ENCODE measurements at places on chromosomes 7 and 10.

- DNase-seq, result peak; percentile 16
Observed at GRCh38 chr10:126570621-126571602, 99.6 kb downstream of the C10orf90 start.

- no peak for DNase-seq
Observed at GRCh38 chr7:23966941-23967340, 256.9 kb downstream of the STK31 start.

GRCh38 chr7:1725199-1725690, 55.2 kb downstream of the ELFN1 start:
- no peak for DNase-seq

DNA sequence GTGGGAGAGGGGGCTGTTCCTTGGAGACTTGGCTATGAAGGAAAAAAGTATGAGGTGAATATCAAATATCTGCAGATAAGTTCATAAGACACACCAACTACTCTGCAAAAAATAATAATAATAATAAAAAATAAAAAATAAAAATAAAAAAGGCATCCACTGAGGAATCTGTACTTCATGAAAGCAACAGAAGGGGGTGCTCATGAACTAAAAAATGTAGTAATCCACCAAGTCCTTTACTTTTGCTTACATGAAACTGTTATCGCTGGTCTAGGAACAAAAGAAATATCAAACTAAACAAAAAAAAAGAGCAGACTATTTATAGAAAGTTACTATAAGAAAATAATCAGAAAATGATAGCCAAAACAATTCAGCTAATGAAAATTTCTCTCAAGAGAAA, 579.0 kb downstream of the PHTF2 start:
- peak; percentile 25 for DNase-seq

DNA sequence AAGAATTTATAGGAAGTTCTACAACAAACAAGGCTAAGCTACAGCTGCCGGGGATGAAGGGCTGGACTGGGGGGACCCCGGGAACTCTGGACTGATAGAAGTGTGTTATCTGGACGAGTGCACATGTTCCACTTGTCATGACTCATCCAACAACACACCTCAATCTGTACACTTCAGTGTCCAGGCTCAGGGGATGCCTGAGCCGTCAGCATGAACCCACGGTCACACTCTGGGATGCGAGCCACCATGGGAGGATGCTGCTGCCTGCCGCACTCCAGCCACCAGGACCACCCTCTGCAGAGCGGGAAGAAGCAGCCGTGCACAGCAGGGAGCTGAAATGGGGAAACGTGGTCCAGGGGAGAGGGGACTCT, 67.5 kb downstream of the MAD1L1 start:
- no peak for DNase-seq

DNA sequence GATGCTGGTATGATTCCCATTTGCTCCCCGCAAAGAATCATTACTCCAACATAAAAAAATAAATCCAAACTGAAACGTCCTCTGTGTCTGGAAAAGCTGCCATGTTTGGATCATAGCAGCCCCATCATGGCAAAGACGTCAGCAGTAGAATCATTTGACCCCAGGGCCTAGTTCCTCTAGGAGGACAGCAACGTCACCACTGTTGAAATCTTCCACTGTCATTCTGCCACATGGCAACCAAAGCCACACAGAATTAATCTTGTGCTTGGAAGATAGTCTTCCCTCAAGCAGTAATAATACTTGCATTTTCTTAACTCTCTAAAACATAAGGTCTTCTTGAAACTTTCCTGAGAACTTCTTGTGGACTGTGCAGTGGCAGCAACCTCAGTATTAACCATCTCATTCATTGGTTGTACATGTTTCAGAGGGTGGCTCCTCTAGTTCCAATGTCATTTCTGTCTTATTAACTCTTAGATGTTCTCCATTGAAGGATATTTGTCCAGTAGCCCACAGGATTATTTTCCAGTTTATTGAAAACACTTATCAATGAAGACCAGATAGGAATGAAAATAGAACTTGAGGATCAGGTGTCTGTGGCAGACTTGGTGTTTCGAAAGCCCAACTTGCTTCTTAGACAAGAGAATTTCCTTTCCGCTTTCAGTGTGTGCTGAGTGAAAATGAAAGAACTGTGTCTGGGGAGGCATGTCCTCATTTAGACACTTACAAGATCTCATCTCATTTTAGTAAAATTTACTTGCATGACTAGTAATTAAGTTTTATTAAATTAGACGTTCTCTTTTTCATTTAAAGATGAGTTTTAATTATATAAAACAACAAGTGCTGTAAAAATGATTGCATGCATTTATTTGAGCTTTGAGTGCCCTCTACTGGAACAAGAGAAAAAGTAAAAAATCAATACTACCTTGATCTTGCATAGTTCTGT, 28.9 kb upstream of the INHBA start:
- peak; percentile 61 for DNase-seq

- DNase-seq, result no peak
Observed at GRCh38 chr7:150695654-150696053, 10.1 kb downstream of the GIMAP2 start.

DNA sequence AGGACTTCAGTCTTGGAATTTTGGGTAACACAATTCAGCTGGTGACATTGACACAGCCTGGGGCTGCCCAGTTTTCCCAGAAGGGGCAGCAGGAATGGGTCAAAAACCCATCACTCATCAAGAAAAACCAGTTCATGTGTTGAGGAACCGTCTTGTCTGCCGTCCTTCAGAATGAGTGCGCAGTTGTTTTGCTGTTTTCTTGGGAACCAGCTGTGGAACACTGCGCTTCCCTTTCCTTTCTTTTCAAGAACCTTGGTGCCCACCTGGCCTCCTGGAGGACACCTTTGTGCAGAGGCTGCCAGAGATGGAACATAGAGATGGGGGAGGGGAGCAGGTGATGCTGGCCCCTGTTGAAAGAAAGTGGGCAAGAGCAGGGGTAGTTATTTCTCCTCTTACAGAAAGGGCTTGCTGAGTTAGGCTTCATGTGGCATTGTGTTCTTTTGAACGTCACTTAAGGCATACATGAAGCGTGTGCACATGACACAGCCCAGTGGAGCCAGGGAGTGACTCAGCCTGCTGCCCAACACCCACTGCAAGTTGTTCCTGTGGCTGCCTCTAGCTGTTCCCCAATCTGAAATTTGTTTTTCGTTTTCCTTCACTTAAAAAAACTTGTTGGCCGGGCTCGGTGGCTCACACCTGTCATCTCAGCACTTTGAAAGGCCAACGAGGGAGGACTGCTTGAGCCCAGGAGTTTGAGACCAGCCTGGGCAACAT, 87.4 kb upstream of the TNS3 start:
- DNase-seq, result peak; percentile 46

DNA sequence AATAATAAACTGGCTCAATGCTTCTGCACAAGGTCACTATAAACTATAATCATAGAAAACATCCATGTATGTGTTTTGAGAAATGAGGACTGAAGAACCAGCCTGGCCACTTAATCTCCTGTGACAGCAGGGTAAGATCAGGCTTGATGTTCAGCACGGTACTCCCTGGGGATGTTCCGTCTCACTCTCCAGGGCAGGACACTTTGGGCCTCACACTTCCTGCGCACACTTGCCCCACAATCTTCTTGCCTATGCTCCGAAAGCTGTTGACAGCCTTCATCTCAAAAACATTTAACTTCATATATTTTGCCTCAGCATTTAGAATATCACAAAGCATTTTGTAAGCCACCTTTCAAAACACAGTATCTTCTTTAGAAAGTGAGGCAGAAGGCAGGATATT, 92.7 kb downstream of the PARD3 start:
- no peak for DNase-seq

GRCh38 chr7:66140924-66141323, 26.3 kb downstream of the CRCP start:
- peak; percentile 67 for DNase-seq

DNA sequence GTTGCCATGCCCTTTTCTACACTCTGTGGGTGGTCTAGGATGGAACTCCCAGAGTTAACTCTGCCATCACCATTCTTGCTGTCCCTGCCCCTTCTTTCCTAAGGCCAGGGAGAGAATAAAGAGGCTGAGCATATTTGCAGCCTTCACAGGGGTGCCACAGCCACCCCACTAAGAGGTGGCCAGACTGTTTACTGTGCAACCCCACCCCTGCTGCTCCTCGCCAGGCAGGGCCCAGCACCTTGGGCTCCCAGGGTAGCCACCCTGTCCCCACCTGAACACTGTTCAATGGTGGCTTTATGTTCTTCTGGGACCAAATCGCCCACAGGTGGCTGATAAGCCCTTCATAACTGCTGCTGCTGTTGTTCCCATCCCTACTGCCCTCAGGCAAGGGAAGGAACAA, 198.9 kb downstream of the SNX13 start:
- no peak for DNase-seq

DNA sequence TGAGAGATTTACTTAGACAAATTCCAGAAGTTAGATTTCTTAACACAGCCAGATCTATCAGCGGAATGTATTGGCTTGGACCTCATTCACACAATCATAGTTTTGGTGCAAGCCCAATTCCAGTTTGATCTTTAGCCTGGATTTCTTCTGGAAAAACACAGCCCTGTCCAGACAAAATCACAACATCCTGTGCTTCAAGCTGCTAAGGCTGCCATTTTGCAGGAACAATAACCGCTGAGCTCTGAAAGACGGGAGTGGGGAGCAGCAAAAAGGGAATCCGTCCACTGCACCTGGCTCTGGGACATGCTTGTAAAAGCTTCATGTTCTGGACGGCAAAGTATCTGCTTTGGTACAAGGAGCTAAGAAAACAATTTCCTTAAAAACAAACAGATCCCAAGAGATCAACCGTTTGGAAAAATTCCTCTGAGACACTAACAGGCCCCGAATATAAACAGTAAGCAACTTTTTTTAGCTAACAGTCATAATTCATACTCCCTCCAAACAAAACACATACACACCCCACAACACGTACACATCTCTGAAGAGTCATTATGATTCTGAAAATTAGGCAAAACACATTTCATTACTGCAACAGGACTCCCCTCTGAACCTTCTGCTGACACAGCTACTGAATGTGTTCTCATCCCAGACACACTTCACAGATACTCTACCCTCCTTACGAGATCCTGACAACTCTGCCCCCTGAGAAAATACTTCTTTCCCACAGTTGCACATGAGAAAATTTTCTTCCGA, 32.4 kb downstream of the ITIH5 start:
- DNase-seq, result no peak

GRCh38 chr10:16597656-16598055, 76.0 kb upstream of the C1QL3 start:
- no peak for DNase-seq
